RPMI8226 (cell line): ENCODE measurements at places on chromosomes 6 and 20.

DNA sequence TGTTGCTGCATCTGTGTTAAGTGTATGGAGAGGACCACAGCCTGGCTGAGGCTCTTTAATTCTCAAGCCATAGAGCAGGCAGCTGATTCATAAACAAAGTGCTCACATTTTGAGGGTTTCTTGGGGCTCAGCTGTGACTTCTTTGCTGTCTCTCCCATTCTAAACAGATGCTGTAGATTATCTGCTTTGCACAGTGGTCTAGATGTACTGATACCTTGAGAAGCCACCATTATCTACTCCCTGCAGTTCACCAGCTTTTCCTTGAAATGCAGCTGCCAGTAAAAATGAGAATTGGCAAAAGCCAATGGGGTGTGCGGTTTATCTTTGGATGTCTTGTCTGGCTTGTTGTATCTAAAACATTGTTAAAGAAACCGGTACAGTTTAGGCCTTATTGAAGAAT, 5.2 kb upstream of the CNR1 start:
- DNase-seq, result no peak

DNA sequence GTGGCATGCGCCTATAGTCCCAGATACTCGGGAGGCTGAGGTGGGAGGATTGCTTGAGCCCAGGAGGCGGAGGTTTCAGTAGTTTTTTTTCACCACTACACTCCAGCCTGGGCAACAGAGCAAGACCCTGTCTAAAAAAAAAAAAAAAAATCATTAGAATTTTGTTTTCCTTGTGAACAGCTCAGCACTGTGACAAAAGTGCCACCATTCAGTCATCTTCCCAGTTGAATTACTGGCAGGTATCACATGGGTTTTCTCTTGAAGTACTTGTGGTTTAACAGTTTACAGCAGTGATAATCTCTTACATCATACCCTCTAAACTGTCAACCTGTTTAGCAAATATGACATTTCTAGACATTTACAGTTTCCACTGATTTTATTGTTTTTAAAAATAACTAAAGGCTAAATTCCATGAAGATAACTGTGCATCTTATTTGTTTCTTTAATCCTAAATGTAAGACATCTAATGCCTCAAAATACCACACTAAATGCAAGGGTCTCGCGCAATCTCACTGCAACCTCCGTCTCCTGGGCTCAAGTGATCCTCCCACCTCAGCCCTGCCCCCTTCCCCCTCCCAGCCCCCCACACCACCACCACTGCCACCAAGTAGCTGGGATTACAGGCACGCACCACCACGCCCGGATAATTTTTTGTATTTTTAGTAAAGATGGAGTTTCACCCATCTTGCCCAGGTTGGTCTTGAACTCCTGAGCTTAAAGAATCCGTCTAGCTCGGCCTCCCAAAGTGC, 7.0 kb downstream of the TRPC4AP start:
- no peak for DNase-seq

- no peak for DNase-seq
Measured at GRCh38 chr20:53652859-53653517, 59.3 kb upstream of the ZNF217 start.

DNA sequence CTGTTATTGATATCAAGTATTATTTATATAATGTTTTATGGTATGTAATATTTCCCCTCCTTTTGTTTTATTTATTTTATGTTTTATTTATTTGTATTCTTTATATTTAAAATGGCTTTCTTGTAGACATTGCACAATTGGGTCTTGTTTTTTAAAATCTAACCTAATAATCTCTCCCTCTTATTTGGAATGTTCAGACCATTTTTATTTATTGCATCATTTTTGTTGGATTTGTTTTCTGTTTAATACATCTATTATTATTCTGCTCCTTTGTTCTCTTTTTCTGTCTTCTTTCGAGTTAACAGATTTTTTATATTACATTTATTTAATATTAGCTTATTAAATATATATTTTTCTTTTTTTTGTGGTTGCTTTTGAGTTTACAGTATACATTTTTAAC, 43.1 kb upstream of the SLC35B3 start:
- no peak for DNase-seq

GRCh38 chr6:137724495-137725211, 142.4 kb upstream of the TNFAIP3 start:
- no peak for DNase-seq

- no peak for DNase-seq
Measured at GRCh38 chr20:8803065-8803464, 265.8 kb upstream of the PLCB4 start.

GRCh38 chr6:154474648-154475428, 35.6 kb downstream of the CNKSR3 start:
- peak; percentile 44 for DNase-seq

- DNase-seq, result no peak
Measured at GRCh38 chr20:3032624-3033023, 10.8 kb upstream of the GNRH2 start.
